Cardiac septum (tissue), 1 donor: ENCODE measurements at places on chromosomes 7 and 10. TPM values are rescaled to one million over a fixed set of nuclear protein-coding genes. Genes with fewer than 3 reads are reported as not detected.

Gene KCNMA1
- total RNA-seq = 2.0 TPM

Gene NPC1L1
- total RNA-seq = 0.19 TPM

DNA sequence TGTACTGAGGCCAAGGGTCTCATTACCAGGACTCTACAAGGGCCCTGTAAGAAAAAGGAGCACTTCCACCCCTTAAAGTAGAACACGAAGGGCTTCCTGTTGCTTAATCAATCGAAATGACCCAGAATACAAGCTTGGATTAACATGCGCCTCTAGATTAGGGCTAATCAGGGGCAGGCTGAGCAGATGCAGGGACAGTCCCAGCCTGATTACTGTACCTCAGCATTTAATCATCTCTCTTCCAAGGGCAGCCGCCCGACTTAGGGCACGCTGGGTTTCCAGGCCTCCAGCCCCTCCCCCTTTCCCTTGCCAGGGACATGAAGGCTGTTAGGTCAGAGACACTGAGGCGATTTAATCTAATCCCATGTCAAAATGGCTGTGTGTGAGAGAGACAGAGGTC is 138.6 kb downstream of the NRF1 start:
- DNase-seq = peak; percentile 24

GRCh38 chr10:101238732-101239105 is 9.5 kb upstream of the LBX1 start:
- DNase-seq = no peak

DNA sequence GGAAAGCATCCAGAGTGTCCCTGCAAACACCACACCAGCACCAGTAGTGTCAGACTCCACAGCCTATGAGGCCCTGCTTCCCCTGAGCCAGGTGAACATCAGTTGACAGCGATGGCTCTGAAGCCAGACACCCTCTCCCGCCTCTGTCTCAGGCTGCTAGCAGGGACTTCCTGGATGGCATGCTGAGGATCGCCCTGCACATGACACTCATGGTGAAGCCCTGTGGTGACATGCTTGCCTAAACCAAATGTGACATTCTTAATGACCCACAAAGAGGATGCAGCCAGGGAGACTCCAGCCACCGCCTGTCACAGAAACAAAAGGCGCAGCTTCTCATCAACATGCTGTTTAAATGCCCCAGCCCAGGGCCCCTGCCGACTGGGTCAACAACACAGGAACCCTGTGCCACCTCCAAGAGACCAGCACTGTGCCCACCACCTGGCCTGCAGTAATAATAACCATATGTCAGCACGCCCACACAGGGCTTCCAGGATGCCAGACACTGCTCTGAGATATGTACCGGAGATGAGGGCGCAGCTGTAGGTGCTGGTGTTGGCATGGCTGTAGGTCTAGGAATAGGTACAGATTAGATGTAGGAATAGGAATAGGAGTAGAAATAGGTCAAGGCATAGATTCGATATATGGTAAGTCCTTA is 81.3 kb downstream of the GRID1 start:
- DNase-seq = peak; percentile 39

DNA sequence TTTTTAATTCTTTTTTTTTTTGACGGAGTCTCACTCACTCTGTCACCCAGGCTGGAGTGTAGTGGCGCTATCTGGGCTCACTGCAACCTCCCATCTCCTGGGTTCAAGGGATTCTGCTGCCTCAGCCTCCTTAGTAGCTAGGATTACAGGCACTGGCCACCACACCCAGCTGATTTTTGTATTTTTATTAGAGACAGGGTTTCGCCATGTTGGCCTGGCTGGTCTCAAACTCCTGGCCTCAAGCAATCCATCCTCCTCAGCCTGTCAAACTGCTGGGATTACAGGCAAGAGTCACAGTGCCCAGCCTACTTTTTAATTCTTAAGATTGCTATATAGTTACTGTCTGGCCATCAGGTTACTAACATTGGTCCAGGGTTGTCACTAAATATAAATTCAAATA is 59.6 kb downstream of the ZNF277 start:
- DNase-seq = no peak

DNA sequence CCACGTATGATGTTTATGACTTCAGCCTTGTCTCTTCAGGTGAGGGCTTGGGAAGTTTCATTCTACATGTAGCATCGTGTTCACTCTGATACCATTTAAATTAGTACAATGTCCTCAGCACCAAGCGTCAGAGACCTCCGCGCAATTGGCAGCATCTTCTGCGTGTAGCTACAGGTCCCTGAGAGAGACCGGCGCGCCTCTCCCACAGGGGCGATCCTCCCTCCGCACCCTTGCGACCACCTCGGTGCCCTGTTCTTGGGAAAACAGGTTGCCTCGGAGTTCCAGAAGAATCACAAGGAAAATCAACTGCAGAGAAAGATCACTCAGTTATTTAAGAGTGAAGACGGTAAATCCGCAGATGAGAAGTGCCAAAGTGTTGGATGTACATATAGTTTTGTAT is 206.2 kb downstream of the GATA3 start:
- DNase-seq = no peak
